ENCODE measurements at places on chromosomes 3 and 15.

GRCh38 chr3:139689708-139690228 is 12.0 kb upstream of the NMNAT3 start:
- no peak for DNase-seq

DNA sequence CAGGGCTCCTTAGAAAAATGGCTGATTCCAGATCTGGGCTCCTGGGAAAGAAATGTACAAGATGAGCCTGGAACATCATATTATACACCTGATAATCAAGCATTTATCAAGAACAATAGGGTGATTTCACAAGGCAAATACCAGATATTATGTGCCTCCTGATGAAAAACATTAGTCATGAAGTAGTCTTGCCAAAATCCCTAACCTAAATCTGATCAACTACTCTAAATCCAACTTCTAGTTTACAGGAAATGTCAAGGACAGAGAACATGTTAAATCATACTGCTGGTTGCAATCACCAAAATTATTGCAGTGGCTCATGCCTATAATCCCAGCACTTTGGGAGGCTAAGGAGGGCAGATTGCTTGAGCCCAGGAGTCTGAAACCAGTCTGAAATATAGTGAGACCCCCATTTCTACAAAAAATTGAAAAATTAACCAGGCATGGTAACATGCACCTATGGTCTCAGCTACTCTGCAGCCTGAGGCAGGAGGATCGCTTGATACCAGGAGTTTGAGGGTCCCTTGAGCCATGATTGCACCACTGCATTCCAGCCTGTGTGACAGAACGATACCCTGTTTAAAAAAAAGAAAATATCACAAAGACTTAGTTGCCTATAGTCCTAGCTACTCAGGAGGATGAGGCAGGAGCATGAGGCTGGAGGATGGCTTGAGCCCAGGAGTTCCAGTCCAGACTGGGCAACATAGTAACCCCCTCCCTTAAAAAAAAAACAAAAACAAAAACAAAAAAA is 34.9 kb upstream of the ATP13A3 start:
- DNase-seq: no peak

DNA sequence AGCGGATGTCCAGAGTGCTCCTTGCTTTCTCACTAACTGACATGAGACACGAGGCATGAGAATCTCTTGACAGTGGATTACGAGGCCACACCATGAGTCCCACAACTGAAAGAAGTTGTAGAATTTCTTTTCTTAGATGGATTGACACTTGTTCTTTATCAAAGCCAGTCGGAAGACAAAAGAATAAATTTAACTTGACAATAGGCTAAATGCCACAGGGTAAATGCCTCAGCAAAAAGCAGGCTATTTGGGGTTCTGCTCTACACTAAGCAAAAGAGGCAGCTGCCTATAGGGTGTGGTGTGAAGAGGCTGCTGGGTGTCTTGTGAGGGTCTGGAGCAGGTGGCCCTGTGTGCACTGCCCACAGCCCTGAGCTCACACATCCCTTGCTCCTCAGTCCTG is 135.1 kb upstream of the SEMA6D start:
- DNase-seq: no peak

DNA sequence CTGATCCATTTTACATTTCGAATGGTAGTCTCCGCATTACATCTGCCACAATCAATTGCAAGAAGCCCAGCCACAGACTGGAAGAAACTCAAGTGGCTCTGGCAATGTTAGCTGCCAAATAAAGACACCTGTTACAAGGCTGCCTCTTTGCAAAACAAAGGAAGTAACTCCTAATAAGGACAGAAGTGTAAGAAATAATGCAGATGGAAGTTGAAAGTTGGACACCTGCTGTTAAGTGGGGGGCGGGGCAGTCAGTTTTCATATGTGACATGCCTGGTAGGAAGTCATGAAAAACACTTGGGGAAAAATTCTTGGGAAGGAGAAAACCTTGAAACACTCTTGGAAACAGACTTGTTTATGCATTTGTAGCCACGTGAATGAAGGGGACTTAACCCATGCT is 54.1 kb upstream of the ATP2C1 start:
- DNase-seq: no peak

- DNase-seq: no peak
These were observed 61.8 kb downstream of the GLDN start for GRCh38 chr15:51403072-51403878.

- no peak for DNase-seq
These were observed 699.9 kb upstream of the ZNF385D start for GRCh38 chr3:22450786-22451400.

DNA sequence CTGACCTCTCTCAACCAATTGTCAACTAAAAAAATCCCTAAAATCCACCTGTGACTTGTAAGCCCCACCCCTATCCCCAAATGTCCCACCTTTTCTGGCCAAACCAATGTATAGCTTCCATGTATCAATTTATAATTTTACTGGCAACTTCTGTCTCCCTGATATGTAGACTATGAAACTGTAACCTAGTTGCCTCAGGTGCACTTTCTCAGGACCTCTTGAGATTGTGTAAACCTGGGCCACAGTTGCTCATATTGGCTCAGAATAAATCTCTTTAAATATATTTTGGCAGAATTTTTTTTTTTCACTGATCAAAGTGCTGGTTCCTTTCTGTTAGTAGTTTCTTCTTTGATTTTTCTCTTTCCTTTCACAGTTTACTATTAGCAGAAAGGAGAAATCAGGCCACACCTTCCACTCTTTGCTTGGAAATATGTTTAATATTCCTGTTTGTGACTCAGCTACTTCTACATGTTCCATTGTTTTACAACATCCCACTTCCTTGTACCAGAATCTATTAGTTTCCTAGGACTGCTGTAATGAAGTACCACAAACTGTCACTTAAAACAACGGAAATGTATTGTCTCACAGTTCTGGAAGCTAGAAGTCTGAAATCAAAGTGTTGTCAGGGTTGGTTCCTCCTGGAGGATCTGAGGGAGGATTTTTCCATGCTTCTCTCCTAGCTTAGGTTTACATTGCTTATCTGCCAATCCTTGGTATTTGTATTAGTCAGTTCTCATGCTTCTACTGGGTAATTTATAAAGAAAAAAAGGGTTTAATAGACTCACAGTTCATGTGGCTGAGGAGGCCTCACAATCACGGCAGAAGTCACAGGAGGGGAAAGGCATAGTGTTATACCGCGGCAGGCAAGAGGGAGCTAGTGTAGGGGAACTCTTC is 801.2 kb upstream of the ARPP21 start:
- DNase-seq: no peak

DNA sequence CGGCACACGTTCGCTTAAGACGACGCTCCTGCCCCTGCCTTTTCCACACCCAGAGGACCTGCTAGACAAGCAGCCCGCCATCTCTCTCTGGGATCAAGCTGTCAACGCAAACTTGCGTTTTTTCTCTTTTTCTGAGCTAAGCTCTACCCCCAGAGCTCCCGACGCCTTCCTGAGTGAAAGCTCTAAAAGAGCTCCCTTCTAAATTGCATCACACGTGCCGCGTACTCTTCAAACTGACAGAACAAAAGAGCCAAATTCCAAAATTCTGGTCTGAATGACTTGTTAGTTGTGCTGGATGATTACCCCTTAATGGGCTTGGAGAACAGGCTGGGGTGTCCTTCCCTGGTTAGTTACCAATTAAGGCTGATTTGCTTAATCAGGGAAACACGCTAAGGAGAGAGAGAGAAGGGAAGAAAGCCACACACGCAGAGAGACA is 81.2 kb downstream of the MDFIC2 start:
- no peak for DNase-seq

GRCh38 chr15:64067564-64068030 is 21.3 kb upstream of the DAPK2 start:
- DNase-seq: peak; percentile 36

GRCh38 chr3:119340014-119340413 is 45.8 kb downstream of the ARHGAP31 start:
- no peak for DNase-seq

DNA sequence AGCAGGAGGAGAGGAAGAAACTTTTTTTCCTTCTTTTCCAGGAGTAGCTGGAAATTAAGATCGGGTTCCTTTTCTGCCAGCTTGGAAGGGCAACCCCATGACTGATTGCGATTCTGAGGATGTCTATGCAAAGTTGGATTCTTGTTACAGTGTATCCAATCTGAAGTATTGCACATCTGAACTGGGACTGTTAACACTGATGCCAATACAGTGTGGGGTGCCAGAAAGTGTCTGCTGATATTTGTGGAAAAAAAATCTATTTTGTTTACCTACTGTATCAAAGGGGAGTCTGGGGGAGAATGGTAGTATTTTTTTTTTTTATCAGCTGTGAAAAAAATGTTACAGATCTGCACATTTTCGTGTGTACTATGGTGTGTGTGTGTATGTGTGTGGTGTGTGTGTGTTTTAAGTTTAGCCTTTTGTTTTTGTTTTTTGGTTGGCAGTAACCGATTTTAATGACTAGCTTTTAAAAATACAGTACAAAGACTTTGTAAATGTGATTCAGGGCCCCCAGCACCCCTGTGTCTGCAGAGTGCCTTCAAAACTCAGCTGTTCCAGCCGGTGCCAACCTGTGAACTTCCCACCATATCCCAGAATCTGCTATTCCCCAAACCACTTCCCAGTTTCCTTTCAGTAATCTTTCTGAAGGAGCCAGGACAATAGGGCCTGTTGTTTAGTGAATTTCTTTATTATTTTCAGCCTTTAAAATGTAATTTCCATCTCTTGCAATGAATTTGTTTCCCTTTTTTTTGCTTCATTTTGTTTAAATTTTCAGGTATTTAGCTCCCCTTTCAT is 1.9 kb downstream of the RAP2B start:
- DNase-seq: no peak

DNA sequence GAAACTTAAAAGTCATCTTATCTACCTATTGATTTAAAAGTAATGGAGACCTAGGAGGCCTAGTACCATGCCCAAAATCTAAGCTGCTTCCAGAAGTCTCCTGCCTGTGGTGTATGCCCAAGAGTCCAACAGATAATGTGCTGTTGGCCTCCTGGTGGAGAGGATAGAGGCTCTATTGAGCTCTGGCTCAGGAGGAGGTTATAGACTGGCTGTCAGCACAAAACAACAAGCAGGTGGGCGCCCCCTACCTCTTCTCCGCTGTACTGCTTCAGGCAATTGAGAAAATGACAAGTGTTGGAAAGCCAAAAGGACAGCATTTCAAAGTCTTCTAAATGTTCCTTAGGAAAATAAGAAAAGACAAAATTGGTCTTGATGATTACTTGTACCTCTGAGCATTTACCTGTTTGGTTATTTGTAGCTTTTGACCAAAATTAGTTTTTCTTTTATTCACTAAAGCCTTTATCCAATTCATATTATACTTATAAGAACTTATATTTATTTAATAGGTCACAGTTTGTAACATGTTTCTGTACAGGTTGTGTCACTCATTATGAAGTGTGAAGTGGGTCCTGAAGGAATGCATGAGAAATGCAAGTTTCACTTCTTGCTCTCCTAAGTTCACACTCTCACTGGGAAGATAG is 17.2 kb upstream of the GNB5 start:
- peak; percentile 59 for DNase-seq

GRCh38 chr15:68154923-68155559 is 50.1 kb downstream of the CALML4 start:
- DNase-seq: no peak

GRCh38 chr3:40068636-40069035 is 240.9 kb upstream of the EIF1B start:
- no peak for DNase-seq

DNA sequence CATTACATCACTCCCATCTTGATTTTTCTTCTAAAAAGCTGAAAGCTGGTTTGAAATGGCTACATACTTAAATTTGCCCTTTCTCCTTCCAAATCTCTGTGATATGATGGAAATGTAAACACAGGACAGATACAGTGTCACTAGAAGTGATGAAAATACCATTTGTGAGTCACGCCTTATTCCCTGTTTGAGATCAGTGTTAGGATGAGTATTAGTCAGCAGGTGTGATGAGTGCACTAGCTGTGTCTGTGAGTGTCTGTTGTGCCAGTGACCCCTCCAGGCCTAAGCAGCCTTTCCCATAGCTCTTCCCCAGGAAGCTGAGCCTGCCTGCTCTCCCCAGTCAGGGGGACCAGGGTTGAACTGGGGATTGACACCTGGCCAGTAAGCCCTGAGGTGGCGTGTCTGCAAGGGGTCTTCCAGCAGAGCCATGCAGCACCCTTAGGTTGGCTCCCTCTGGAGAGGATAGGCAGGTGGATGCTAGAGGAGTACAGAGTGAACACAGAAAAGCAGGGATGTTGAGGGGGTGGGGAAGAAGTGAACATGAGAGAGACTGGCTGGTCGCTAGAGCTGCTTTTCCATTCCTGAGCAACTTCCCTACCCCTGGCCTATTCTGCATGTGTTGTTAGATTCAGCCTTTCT is 92.0 kb downstream of the PDE8A start:
- DNase-seq: no peak

DNA sequence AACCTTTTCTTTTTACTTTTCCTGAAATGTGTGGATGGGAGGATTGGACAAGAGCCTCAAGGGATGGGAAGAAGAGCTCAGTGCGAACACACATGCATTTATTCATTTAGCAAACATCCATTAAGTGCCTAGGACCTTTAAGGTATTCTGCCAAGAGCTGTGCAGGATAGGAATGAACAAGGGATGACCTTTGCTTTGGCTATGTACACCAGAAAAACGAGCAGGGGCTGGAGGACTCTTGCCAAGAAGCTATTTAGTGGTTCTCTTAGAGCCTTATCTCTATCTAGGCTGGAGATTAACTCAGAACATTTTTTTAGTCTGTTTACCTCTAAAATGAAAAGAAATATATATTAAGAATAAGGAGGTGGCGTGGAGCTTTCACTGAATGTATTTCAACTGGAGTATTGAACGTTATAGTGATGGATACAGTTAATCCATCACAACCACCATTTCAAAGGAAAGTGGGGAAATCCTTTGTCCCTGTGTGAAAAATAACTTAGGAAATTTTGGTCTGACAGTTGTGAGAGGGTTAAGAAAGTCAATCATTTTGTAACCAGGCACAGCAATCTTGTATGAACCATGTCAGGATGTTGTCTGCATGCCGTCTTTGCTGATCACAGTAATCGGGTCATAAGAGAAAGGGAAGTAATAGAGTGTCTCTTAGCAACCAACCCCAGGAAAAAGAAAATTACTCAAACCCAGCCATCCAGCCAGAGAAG is 279.0 kb downstream of the LPP start:
- DNase-seq: no peak

DNA sequence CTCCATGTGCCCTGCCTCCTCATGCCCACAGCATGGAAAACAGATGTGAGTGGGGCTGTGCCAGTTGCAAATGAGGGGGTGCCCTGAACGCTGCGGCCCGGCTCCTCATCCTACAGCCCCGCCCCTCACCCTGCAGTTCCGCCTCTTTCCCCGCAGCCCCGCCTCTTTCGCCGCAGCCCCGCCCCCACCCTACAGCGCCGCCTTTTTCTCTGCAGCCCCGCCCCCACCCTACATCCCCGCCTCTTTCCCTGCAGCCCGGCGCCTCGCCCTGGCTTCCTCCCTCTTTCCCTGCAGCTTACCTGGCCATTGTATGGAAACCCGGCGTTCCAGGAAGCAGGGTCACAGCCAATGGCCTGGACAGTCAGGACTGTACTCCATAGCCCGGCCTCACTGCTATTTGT is 284.9 kb downstream of the TLE3 start:
- DNase-seq: no peak

DNA sequence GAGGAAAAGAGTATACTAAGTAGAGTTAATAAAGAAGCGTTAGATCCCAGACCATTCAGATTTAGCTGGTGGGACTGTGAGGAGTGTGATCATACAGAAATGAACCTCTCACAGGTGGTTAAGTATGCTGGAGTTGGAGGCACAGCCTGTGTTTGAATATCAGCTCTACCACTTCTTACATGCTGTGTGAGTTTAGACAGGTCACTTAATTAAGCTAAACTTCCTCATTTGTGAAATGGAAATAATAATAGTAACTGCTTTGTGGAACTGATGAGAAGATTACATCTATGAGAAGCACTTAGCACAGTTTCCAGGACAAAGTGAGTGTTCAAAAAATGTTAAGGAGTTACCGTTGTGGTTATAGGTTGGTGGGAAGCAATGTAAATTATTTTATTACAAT is 8.4 kb downstream of the ACP3 start:
- no peak for DNase-seq
